ENCODE measurements at places on chromosomes 1 and 21. TPM values are rescaled to one million over a fixed set of nuclear protein-coding genes. Genes with fewer than 3 reads are reported as not detected.
A peak's percentile ranks its signal among the peaks of the same experiment; 100 is the strongest.

- no peaks in the 10 kb centered on the region for H3K4me1 ChIP-seq
- no peaks in the 10 kb centered on the region for H3K36me3 ChIP-seq
- no peaks in the 10 kb centered on the region for H3K27me3 ChIP-seq
- no peak overlapping the region for H3K27ac ChIP-seq
- H3K4me3 ChIP-seq: no peak overlapping the region
Measured at GRCh38 chr1:108575375-108575774, 15.5 kb downstream of the EEIG2 start.

- no peak overlapping the region for H3K27ac ChIP-seq
- peaks cover 20% of the 10 kb centered on the region for H3K27me3 ChIP-seq
- H3K4me1 ChIP-seq: no peaks in the 10 kb centered on the region
- no peak overlapping the region for H3K4me3 ChIP-seq
Measured at GRCh38 chr21:36719614-36720013, 20.7 kb downstream of the SIM2 start.

- DNase-seq: peak; percentile 16
- H3K4me1 ChIP-seq: no peaks in the 10 kb centered on the region
- H3K4me3 ChIP-seq: no peak overlapping the region
Measured at GRCh38 chr1:179493323-179493722, 82.4 kb downstream of the NPHS2 start.

- H3K27me3 ChIP-seq: no peaks in the 10 kb centered on the region
- no peaks in the 10 kb centered on the region for H3K36me3 ChIP-seq
- DNase-seq: peak; percentile 42
- H3K4me1 ChIP-seq: peaks cover 13% of the 10 kb centered on the region
Measured at GRCh38 chr1:23984417-23985186, 4.5 kb upstream of the SRSF10 start.

- H3K27ac ChIP-seq: no peak overlapping the region
- peak; percentile 30 for DNase-seq
- no peaks in the 10 kb centered on the region for H3K36me3 ChIP-seq
- H3K4me3 ChIP-seq: no peak overlapping the region
- no peaks in the 10 kb centered on the region for H3K27me3 ChIP-seq
- H3K4me1 ChIP-seq: peaks cover 5% of the 10 kb centered on the region
Measured at GRCh38 chr1:25425098-25426085, 4.8 kb upstream of the RHCE start.

GRCh38 chr1:155989242-155990004, 11.1 kb upstream of the ARHGEF2 start:
- H3K36me3 ChIP-seq: no peaks in the 10 kb centered on the region
- no peak for DNase-seq
- no peaks in the 10 kb centered on the region for H3K27me3 ChIP-seq
- peaks cover 6% of the 10 kb centered on the region for H3K4me1 ChIP-seq
- H3K4me3 ChIP-seq: no peak overlapping the region

DNA sequence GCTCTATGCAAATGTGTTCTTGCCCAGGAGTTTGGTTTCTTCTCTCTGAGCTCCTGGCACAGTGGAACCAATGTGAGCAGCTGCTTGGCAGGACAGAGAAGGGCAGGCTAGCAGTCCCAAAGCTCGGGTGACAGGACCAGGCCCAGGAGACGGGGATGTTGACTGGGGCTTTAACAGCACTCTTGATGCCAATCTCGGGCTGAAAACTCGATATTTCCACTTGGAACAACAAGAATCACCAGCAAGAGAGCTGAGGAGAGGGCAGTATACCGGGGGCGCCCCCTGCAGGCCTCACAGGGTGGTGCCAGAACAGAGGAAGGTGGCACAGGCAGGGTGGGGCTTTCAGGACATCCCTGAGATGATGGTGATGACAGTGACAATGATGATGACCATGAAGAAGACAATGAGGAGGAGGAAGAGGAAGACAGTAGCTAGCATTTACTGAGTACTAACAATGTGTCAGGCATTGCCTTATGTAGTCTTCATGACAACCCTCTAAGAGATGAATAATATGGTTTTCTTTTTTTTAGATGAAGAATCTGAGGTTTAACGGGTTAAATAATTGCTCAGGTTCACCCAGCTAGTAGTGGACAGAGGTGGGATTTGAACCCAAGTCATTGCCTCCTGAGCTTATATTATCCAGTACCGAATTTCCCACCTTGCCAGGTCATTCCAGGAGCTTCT, 2.7 kb upstream of the KCNJ9 start:
- no peaks in the 10 kb centered on the region for H3K36me3 ChIP-seq
- no peak overlapping the region for H3K27ac ChIP-seq
- no peak for DNase-seq
- H3K4me1 ChIP-seq: peaks cover 6% of the 10 kb centered on the region
- H3K4me3 ChIP-seq: no peak overlapping the region

DNA sequence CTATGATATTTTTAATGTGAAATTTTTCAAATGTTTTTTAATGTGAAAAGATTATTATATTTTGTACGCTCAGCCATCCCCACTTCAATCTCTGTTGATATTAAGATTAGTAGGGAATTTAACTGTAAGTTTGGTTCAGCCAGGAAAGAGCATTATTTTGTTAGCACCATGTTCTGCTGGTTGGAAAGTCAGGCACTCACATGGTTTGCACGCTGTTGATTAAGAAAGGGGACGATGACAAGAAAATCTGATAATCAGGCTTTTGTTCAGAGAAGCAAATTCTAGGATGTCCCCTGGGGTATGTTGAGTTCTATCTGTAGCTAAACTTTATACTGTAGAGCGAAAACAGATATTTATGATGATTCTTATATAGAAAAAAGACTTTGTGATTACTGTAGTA, 115.1 kb downstream of the OSBPL9 start:
- no peak overlapping the region for H3K27ac ChIP-seq
- no peaks in the 10 kb centered on the region for H3K27me3 ChIP-seq
- DNase-seq: no peak
- H3K36me3 ChIP-seq: no peaks in the 10 kb centered on the region

GRCh38 chr1:27275696-27276095, 41.3 kb downstream of the WDTC1 start:
- no peak for DNase-seq
- H3K4me1 ChIP-seq: no peaks in the 10 kb centered on the region
- no peaks in the 10 kb centered on the region for H3K27me3 ChIP-seq

DNA sequence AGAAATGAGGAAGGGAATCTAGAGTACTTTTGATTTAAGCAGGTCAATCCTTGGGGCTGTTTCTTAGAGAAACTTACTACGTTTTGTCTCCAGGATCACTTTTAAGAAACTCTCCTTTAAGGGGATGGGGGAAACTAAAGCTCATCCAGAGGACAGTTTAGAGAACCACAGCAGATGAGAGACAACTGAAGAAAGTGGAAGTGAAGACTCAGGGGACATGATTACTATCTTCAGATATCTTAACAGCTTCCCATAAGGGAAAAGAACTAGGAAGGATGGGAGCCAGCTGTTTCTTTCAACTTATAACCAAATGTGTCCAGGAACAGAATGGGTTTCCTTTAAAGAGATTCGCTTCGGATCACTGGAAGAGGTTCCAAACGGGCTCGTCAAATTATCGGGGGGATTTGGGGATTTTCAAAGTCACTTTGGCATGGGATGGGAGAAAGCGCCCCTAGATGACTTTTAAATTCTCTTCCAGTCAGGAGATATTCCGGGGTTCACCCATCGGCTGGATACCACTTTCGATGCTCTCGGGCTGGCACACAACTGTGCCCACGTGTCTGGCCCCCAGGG, 1.2 kb downstream of the SCMH1 start:
- H3K27ac ChIP-seq: no peak overlapping the region
- DNase-seq: peak; percentile 5
- no peaks in the 10 kb centered on the region for H3K27me3 ChIP-seq
- H3K4me3 ChIP-seq: peak overlapping the region; percentile 50
- no peaks in the 10 kb centered on the region for H3K36me3 ChIP-seq

DNA sequence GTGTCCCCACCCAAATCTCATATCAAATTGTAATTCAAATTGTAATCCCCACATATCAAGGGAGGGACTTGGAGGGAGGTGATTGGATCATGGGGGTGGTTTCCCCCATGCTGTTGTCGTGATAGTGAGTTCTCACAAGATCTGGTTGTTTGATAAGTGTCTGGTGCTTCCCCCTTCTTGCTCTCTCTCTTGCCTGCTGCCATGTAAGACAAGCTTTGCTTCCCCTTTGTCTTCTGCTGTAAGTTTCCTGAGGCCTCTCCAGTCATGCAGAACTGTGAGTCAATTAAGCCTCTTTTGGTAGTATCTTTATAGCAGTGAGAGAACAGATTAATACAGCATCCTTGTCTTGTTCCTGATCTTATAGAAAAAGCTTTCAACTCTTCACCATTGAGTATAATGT, 6.5 kb upstream of the LRRC39 start:
- H3K27ac ChIP-seq: no peak overlapping the region
- no peaks in the 10 kb centered on the region for H3K36me3 ChIP-seq
- no peak overlapping the region for H3K4me3 ChIP-seq
- DNase-seq: no peak
- H3K4me1 ChIP-seq: peaks cover 12% of the 10 kb centered on the region

- H3K27me3 ChIP-seq: no peaks in the 10 kb centered on the region
- no peak overlapping the region for H3K27ac ChIP-seq
- H3K4me1 ChIP-seq: no peaks in the 10 kb centered on the region
- no peaks in the 10 kb centered on the region for H3K36me3 ChIP-seq
- H3K4me3 ChIP-seq: no peak overlapping the region
Measured at GRCh38 chr1:81209461-81209860, 591.3 kb upstream of the ADGRL2 start.

- no peak overlapping the region for H3K4me3 ChIP-seq
- H3K36me3 ChIP-seq: no peaks in the 10 kb centered on the region
Measured at GRCh38 chr1:191284175-191284574, 806.5 kb upstream of the BRINP3 start.

DNA sequence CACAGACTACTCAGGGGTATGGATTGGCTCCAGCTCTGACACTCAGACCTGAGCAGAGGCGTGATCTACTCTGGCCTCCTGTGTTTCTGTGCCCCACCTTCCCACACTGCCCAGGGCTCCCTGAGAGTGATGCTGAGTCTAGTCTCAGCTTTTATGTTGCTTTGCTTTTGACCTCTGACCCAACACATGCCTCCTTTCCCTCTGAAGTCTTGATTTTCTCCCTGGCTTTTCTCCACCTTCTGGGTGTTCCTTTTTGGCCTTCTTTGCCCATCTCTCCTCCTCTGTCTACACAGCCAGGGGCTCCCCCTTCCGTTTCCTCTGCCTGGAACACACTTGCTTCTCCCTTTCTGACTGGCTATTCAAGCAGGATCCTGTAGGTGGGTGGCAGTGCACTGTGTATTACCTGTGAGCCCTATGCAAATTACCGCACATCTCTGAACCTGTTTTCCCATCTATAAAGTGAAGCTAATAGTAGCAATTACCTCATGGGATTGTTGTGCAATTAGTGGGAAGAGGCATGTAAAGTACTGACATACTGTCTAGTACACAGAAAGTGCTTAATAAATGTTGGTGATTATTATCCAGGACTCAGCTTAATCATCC, 13.7 kb upstream of the MEX3A start:
- H3K4me1 ChIP-seq: peaks cover 20% of the 10 kb centered on the region
- H3K27me3 ChIP-seq: no peaks in the 10 kb centered on the region
- no peak for DNase-seq
- no peak overlapping the region for H3K4me3 ChIP-seq

GRCh38 chr1:173294843-173295242, 87.7 kb upstream of the TNFSF4 start:
- no peak overlapping the region for H3K27ac ChIP-seq
- peak; percentile 75 for DNase-seq
- H3K36me3 ChIP-seq: no peaks in the 10 kb centered on the region
- no peaks in the 10 kb centered on the region for H3K4me1 ChIP-seq

DNA sequence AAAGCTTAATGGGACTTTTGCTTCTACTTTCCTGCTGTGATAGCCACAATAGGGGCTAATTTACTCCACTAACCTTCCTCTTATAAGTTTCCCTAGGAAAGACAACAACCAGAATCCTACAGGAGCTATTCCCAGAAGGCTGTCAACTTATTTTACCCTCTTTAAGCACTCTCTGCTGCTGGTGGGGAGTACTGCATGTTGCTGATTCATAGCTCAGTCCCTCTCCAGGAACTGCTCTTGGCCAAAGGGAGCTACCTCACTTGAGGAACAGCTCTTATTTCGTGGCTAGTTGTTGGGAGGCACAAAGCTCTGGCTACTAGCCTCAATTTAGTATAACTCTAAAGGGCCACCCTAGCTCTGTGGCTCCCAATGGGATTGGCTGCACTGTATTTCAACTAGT, 37.2 kb downstream of the ADSS2 start:
- peak; percentile 62 for DNase-seq
- H3K36me3 ChIP-seq: peaks cover 74% of the 10 kb centered on the region
- no peak overlapping the region for H3K4me3 ChIP-seq
- no peaks in the 10 kb centered on the region for H3K4me1 ChIP-seq

GRCh38 chr21:41480086-41480690, 27.8 kb downstream of the TMPRSS2 start:
- H3K27ac ChIP-seq: no peak overlapping the region
- H3K27me3 ChIP-seq: no peaks in the 10 kb centered on the region
- DNase-seq: no peak
- peaks cover 11% of the 10 kb centered on the region for H3K4me1 ChIP-seq
- no peak overlapping the region for H3K4me3 ChIP-seq

- H3K4me3 ChIP-seq: no peak overlapping the region
- H3K36me3 ChIP-seq: no peaks in the 10 kb centered on the region
- peaks cover 27% of the 10 kb centered on the region for H3K4me1 ChIP-seq
- no peaks in the 10 kb centered on the region for H3K27me3 ChIP-seq
- H3K27ac ChIP-seq: no peak overlapping the region
Measured at GRCh38 chr1:41354956-41355355, 6.3 kb upstream of the FOXO6 start.

DNA sequence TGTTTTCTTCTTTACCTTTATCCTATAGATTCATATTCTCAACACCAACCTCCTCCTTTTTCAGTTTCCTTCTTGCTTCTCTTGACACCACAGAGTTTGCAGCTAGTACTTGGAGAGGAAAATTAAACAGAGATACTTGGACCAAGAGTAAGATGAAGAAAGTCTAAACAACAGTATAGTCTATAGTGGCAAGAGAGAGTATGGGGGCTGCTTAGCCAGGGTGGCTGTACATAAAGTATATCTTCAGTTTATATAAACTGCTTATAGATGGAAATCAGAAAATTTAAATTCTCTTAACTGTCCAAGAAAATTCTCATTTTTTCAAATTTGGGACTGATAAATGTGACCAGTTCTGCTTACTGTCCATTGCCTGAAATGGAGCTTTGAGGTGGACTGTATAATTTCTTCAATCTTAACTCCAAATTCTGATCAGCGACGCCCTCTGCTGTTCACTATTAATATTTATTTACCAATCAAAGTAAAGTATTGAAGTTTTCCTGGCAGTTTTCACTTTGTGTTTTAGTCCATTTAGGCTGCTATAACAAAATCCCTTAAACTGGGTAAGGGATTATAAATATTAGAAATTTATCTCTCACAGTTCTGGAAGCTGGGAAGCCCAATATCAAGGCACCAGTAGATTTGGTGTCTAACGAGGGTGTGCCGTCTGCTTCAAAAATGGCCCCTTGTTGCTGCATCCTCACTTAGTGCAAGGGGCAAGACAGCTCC, 14.8 kb upstream of the METTL18 start:
- H3K4me3 ChIP-seq: no peak overlapping the region
- H3K27me3 ChIP-seq: no peaks in the 10 kb centered on the region
- H3K4me1 ChIP-seq: no peaks in the 10 kb centered on the region
- DNase-seq: no peak

The CLK2 gene
- 36.1 TPM for total RNA-seq

The KIAA1614 gene
- total RNA-seq: 0.96 TPM

The CLIC6 gene
- 0.30 TPM for total RNA-seq

The ZMYND12 gene
- 0.23 TPM for total RNA-seq

The ARTN gene
- total RNA-seq: 1.2 TPM

The ENAH gene
- total RNA-seq: 829 TPM

The PLXNA2 gene
- 17.7 TPM for total RNA-seq

The FOXD3 gene
- total RNA-seq: not detected

The OR2L8 gene
- not detected for total RNA-seq

The PLPPR5 gene
- 0.12 TPM for total RNA-seq

The SGIP1 gene
- 4.4 TPM for total RNA-seq

Data from astrocyte (in vitro differentiated cells and primary cell).